Esophagus squamous epithelium (tissue), 5 donors: ENCODE measurements at places on chromosomes 13 and 19.

DNA sequence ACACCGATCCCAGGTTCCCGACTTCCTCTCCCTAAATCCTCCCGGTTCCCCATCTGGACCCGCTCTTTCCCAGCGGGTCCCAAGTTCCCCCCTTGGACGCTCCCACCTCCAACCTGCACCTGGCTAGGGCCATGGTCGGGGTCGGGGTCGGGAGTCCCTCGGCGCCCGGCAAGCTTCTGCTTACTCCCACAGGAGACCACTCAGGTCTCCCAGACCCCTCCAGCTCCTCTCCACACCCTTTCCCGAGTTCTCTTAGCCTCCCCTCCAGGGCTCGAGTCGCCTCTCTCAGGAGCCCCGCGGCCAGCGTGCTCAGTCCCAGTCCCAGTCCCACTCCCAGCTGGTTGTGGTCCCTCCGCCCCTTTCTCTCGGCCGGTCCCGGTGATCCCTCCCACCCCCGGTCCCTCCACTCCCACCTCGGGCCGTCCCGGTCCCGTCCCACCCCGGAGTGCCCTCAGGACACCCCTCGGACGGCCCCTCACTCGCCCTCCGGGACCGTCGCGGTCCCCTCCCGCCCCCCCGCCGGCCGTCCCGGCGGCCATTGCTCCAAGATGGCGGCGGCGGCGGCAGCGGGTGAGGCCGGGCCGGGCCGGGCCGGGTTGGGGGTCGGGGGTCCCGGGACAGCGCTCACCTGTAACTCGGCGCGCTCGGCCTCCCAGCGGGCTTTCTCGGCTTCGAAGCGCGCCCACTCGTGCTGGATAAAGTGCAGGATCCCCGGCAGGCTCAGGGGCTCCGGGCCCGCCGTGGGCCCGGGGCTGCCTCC is at the start of gene FKRP:
FKRP (plus strand) TSS at position 537 of the 760 bp plus-strand sequence. CDS start 9,394 bp downstream, outside the sequence.
- no peak for DNase-seq

DNA sequence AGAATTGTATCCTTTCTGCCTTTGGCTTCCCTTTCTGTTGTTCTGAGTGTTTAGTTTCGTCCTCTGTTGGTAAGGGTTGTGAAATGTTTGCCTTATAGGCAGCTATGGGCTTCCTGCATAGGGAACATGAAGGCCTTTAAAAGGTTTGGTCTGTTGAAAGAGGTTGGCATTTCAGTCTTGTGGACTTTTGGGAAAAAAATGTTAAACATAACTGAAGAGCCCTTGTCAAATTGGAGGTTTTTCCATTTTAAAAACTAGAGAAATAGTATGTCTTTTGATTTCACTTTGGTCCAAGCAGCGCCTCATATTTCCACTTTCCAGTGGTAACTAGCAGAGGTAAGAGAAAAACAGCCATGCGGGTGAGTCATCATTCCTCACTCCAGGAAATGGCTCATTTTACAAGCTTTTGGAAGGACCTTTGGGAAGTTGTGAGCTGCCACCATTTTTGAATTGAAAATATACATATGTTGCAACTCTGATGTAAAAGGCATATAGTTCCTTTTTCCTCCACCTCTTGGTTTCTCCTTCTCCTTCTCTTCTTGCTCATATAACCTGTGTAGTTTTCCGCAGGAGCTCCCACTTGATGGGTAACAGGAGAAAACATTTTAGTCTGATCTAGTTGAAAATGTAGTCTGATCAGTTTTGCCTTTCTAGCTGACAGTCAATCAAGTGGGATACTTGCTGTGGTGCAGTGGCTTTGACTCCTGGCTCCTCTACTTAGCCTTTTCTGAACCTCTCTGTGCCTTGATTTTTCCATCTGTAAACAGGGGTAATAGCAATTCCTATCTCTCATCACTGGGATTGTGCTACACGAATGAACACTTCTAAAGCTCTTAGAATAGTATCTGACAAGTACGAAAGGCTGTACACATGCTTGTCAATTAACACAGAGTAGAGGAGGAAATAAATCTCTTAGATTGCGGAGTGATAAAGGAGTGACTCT is 23.0 kb downstream of the GPC6 start:
- DNase-seq: no peak

DNA sequence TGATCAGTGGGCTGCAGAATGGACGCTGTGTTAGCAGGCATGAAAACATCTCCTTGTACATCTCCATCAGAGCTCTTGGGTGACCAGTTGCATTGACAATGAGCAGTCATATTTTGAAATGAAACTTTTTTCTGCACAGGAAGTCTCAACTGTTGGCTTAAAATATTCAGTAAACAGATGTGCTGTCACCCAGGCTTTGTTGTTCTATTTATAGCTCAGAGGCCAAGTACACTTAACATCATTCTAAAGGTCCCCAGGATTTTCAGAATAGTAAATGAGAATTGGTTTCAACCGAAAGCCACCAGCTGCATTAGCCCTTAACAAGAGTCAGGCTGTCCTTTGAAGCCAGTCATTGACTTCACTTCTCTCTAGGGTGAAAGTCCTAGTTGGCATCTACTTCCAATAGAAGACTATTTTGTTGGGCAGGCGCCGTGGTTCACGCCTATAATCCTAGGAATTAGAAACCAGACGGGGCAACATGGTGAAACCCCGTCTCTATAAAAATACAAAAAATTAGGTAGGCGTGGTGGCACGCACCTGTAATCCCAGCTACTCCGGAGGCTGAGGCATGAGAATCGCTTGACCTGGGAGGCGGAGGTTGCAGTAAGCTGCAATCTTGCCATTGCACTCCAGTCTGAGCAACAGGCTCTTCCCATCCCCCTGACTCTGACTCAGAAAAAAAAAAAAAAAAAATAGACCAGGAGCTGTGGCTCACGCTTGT is 7.9 kb upstream of the PDE4A start:
- no peak for DNase-seq

GRCh38 chr19:5480427-5480836 is 25.2 kb downstream of the ZNRF4 start:
- no peak for DNase-seq

DNA sequence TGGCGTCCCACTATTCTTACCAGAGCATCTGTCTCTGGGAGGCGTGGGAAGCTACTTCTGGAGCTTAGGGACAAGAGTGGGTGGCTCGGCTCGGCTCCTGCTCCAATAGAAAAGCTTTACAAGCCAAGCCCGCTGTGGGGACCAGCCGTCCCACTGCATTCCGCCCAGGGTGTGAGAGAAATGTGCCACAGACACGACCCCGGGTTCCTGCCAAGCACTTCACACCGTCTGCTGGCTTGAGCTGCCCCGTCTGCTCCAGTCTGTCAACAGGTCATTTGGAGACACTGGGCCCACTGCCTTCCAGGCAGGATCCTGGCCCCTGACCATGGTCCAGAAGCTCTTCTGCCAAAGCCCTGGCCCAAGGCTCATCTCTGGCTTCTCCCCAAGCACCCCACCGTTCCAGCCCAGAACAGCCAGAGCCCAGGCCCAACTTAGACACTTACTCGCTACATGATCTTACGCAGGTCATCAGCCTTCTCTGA is 6.5 kb upstream of the FKRP start:
- DNase-seq: no peak

DNA sequence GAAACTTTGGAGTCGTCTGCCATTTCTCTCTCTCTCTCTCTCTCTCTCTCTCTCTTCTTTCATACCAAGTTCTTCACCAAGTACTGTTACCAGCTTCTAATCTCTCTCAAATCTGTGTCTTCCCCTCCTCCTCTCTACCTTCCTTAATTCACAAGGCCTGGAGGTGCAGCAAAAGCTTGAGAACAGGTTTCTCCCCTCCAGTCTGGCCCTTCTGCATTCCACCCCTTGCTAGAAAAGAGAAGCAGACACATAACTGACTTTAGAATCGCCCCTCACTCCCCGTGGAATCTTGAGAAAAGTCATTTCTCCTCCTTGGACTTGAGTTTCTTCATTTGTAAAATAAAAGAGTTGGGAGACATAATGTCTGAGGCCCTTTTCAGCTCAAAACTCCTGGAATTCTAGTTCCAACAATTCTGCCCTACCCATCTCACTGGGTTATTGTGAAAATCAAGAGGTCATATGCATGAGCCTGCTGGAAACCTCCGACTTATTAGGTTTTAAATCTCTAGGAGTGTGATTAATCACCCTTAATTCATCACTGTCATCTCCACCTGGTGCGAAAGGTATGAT is 20.4 kb downstream of the AMER2 start:
- DNase-seq: no peak

GRCh38 chr13:111561091-111561781 is 240.8 kb downstream of the TEX29 start:
- no peak for DNase-seq

GRCh38 chr13:51768378-51768921 is 35.5 kb downstream of the DHRS12 start:
- DNase-seq: no peak

- DNase-seq: no peak
These were observed 491.0 kb downstream of the SLITRK5 start for GRCh38 chr13:88162076-88162702.

DNA sequence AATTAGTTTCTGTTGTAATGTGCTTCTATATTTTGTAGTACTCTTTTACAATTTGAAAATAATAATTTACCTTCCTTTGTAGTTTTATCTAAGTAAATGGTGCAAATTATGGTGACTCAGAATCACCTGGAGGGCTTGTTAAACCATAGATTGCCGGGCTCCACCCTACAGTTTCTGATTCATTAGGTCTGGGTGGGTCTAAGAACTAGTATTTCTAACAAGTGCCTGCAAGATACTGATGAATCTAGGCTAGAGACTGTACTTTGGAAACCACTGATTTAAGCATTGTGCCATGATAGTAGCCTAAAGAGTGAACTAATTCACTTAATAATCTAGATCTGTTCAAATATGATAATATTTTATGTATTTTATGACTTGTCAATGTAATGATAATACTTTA is 437.4 kb upstream of the SPRY2 start:
- DNase-seq: no peak

DNA sequence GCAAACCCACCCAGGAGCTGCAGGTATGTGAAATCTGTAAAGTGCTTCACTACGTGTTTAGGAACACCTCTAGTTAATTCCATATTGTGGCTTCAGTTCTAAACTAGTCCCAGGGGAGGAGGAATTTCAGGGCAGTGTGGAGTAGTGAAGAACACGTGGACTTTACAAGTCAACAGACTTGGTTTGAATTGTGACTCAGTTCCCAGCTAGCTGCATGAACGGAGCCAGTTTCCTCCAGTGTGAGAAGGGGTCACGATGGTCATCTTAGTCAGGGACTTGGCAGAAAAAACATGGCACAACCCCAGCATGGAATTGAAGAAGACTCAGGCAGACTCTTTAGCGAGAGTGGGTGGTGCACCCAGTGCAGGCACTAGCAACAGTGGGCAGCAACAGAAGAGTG is 175.7 kb upstream of the UBL3 start:
- DNase-seq: no peak

DNA sequence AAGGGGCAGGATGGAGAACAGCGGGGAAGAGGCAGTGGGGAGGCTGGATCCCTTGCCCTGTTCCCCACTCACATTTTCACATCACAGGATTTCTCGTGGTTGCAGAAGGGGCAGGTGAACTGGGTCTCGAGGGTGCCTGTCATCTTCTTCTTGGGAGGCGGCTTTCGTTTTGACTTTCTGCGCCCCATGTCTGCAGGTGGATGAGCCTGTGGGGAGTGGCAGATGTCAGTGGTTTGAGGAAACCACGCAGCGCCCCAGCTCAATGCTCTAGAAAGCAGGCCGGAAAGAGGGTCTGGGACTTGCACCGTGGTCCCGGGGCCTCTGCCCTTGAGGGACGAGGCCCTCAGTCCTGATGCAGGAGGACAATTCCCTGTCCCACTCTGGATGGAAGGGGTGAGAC is 4.9 kb downstream of the ELOF1 start:
- DNase-seq: no peak

DNA sequence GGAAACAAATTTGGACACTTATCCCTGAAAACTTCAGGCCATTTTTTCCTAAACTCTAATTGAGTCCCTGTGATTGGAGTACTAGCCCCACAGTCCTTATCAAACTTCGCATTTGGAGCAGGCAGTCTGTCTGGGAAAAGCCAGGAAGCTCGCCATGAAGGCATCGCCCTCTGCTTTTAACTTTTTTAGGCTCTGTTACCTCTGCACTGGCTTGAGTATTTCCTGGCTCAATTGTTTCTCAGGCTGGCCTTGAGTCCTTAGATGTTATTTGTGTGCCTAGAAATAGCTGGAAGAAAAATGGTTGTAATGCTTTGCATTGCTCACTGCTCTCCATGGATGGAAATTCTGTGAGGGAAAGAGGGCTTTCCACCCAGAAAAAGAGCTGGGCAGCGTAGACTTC is 24.2 kb downstream of the ACTN4 start:
- DNase-seq: no peak

GRCh38 chr19:30968210-30968609 is 381.0 kb downstream of the TSHZ3 start:
- DNase-seq: no peak

DNA sequence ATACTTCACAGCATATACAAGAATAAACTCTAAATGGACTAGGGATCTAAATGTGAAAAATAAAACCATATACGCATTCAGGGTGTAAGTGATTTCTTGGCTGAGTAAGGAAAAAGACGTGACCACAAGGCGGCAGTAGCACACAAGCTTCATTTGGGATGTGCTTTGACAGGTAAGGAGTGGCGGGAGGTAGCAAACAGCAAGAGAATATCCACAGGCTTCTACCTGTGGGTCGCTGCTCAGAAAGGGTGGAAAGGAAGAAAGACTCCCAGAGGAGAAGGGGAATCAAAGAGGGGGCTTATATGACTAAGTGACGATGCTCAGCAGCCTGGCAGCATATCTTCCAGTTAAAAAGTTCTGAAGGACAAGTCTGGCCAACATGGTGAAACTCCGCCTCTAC is 2.5 kb upstream of the ZNF121 start:
- no peak for DNase-seq

- no peak for DNase-seq
These were observed 989 bp upstream of the SSC5D start for GRCh38 chr19:55486971-55487923.

- no peak for DNase-seq
These were observed 5.7 kb downstream of the USPL1 start for GRCh38 chr13:30623392-30623791.

DNA sequence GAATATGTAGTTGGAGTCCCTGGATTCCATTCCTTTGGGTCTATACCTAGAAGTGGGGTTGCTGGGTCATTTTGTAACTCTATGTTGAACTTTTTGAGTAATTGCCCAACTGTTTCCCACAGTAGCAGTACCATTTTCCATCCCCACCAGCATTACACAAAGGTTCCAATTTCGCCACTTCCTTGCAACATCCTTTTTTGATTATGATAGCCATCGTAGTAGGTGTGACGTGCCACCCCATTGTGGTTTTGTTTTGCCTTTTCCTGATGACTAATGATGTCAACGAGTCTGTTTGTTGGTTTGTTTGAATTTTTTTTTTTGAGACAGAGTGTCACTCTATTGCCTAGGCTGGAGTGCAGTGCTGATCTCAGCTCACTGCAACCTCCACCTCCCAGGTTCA is 3.3 kb upstream of the PEX11G start:
- no peak for DNase-seq

- no peak for DNase-seq
These were observed 15.1 kb downstream of the TICAM1 start for GRCh38 chr19:4816202-4816949.

DNA sequence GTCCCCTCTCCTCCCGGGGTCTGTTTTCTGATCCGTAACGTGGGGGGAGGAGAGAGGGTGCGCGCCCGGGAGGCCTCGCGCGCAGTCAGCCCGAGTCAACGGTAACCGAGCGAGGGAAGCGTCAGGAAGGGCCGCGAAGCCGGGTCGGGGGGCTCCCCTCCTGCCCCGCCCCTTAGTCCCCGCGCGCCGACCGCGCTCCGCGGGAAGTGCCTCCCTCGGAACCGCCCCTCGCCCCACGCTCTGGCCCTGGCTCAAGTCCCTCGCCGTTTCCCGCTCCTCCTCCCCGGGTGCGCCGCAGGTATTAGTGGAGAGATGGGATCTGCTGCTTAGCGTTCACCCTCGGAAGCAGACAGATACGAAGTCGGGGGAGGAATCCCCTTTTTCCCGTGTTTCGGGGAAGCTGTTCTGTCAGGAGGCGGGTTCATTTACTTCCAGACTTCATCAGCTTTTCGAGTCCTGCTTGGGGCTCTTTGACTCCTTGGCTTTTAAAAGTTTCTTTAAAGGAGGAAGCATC is 770 bp downstream of the HNRNPM start:
- no peak for DNase-seq
